Activated CD8-positive, alpha-beta memory T cell treated with anti-CD3 and anti-CD28 coated beads, Interleukin-2, amount 50 U/mL, for 4 hours (primary cell): ENCODE measurements at places on chromosomes 11 and 22.

- DNase-seq = no peak
Observed at GRCh38 chr11:110447897-110448745, 18.4 kb downstream of the FDX1 start.

DNA sequence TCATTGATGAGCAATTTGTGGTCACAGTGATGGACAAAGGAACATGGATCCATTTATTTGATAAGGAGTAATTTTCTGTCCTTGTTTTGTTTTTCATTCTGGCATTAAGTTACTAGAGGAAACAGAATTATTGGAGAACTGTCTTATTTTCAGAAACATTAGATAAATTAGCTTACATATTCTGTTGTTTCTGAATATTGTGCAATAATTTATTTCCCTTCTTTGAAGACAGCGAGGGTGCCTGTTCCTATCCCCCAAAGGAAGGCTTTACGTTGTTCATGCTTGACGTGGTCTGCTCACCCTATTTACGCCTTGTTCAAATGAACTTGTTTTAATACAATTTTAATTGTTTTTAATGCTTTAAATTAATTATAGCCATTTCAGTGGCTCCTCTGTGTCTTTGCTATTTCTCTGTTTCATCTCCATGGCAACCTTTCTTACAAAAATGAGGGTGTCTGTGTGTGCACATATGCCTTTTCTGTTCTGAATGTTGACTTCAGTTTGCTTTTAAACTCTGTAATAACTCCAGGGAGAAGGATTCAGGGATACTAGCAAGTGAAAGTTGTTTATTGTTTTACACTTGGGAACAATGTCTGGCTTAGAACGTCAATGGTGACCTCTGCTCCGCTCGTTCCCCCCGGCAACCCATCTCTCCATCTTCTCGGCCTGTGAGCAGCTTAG, 138.3 kb upstream of the PLET1 start:
- DNase-seq = no peak

GRCh38 chr22:44956840-44957767, 52.7 kb downstream of the PHF21B start:
- no peak for DNase-seq

GRCh38 chr22:23714596-23715578, 24.1 kb downstream of the RGL4 start:
- DNase-seq = no peak

- no peak for DNase-seq
Observed at GRCh38 chr11:43644621-43645299, 35.8 kb upstream of the HSD17B12 start.

GRCh38 chr11:128238521-128239265, 348.7 kb downstream of the ETS1 start:
- no peak for DNase-seq

- no peak for DNase-seq
Observed at GRCh38 chr11:128421577-128422330, 165.6 kb downstream of the ETS1 start.
